ENCODE measurements at places on chromosomes 2 and 18.

DNA sequence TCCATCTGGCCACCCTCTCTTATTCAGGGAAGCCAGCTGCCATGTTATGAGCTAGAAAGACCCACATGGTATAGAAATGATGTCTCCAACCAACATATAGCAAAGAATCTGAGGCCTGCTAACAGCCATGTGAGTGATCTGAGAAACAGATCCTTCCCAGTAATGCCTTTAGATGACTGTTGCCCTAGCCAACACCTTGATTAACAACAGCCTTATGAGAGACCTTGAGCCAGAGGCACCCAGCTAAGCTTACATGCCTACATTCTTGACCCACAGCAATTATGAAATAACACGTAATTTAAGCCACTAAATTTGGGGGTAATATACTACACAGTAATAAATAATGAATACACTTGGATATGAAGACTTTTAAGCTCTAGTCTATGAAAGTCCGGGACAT lies 13.0 kb downstream of the KANSL1L start:
- DNase-seq: no peak

DNA sequence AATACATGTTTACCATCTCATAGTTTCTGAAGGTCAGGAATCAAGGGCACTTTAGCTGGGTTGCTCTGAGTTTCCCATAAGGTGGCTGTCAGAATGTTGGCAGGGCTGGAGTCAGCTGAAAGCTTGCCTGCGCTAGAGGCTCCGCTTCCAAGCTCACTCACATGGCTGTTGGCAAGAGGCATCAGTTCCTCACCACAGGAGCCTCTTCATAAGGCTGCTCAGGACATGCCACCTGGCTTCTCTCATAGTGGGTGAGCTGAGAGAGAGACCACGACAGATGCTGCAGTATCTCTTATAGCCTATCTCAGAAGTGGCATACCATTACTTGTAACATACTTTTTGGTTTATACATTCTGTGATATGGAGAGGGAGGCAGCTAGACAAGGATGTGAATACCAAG lies 7.2 kb downstream of the HADHB start:
- DNase-seq: no peak

DNA sequence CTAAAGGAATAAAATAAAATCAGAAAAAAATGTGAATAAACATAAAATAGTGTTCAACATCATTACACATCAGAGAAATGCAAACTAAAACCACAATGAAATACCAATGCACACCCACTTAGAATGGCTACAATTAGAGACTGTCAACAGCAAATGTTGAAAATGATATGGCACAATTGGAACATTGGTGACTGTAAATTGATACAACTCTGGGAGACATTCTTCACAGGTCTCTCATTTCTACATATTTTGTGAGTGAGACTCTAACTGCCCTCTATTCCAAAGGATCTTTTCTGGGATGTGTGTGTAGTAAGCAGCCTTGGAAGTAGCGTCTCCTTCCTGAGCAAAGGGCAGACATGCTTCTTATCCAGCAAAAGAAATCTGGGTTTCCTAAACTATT lies 323.0 kb downstream of the FBXO15 start:
- DNase-seq: no peak

GRCh38 chr18:62643181-62643580 lies 72.2 kb upstream of the PHLPP1 start:
- DNase-seq: no peak

GRCh38 chr2:191713837-191714236 lies 35.9 kb downstream of the NABP1 start:
- DNase-seq: no peak

- no peak for DNase-seq
Measured at GRCh38 chr2:88810488-88810887, 119.0 kb downstream of the RPIA start.

- DNase-seq: no peak
Measured at GRCh38 chr2:144382849-144383248, 137.1 kb downstream of the ZEB2 start.

DNA sequence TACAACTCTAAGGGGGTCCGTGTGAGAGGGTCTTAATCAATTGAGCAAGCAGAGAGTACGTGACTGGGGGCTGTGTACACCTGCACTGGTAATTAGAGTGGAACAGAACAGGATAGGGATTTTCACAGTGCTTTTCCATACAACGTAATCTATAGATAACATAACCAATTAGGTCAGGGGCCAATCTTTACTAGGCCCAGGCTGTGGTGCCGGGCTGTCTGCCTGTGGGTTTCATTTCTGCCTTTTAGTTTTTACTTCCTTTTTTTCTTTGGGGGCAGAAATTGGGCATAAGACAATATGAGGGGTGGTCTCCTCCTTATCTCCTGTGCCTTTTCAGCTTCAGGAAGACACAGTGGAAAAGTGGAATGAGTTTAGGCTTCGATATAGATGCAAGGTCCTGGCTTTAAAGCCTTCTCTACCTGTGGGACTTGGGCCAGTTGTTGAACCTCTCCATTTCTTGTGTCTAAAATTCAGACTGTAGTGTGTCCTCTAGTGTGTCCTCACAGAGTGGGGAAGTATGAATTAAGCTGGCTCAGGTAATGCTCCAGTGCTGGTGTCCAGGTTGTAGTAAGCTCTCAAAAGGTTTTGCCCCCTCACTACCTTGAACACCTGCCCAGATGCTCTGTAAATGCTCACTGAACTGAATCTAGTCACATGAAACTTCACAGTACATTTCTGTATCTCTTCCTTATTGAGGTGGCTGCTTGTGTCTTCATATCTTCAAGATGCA lies 422.8 kb downstream of the SETBP1 start:
- DNase-seq: no peak

- no peak for DNase-seq
Measured at GRCh38 chr2:128438091-128438490, 119.4 kb upstream of the HS6ST1 start.

- DNase-seq: no peak
Measured at GRCh38 chr18:54958704-54959625, at the start of gene CCDC68. CCDC68 (minus strand) TSS chr18:54959461; CDS start chr18:54942791, 16,670 bp downstream.

- no peak for DNase-seq
Measured at GRCh38 chr2:207632575-207633493, 7.6 kb upstream of the METTL21A start.

DNA sequence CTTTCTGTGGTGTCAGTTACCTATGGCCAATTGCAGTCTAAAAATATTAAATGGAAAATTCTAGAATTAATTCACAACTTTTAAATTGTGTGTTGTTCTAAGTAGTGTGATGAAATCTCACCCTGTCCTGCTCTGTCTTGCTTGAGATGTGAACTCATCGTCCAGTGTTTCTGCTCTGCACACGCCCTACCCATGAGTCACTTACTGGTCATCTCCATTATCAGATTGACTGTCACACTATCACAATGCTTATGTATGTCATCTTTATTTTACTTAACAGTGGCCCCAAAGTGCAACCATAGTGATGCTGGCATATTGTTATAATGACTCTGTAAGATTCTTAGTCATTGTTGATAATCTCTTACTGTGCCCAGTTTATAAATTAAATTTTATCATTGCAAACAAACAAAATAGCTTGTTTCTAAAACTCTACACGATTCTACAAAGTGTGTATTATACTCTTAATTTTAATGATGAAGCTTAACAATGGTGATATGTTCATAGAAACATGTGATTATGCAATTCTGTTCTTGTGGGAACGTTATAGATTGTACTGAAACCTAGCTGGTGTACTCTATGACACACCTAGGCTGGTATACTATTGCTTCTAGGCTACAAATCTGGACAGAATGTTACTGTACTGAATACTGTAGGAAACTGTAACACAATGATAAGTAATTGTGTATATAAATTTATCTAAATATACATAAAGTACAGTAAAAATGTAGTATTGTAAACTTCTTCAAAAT lies 1086.8 kb upstream of the PIK3C3 start:
- no peak for DNase-seq

DNA sequence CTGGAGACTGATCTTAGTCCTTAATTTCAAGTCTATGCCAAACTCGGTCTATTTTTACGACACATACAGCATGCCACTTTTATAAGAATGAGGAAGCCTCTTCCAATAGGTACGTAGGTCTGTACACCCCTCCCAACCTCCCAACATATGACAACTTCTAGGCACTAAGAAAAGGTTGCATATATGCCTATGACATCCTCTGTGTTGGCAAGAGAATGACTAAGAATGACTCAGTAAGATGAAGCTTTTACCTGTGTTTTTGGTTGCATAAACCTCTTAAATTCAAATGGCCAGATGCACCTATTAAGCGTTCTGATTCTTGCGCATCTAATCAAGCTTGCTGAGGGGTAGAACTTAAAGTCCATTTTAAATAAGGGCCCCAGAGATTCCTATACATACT lies 586.4 kb upstream of the ZEB2 start:
- no peak for DNase-seq

GRCh38 chr2:172198908-172199307 lies 96.2 kb upstream of the DLX2 start:
- DNase-seq: no peak

DNA sequence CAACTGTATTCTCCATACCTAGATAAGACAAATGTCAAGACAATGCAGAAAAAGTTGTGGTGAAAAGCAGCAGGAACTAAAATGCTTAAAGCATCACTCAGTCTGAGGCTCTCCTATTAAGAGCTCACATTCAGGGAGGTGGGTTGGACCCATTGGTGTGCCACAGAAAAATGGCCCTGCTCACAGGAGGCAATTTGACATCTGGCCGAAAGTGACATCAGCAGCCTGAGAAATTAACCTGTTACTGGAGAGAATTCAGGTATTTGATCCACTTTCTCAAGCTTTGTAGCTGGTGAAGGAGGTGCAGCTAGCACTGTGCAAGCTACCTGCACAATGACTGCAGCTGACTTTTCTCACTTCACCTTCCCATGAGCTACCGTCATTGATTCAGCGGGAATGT lies 86.0 kb downstream of the TMEM247 start:
- no peak for DNase-seq

GRCh38 chr2:55718165-55719008 lies 24.7 kb upstream of the PNPT1 start:
- DNase-seq: no peak

DNA sequence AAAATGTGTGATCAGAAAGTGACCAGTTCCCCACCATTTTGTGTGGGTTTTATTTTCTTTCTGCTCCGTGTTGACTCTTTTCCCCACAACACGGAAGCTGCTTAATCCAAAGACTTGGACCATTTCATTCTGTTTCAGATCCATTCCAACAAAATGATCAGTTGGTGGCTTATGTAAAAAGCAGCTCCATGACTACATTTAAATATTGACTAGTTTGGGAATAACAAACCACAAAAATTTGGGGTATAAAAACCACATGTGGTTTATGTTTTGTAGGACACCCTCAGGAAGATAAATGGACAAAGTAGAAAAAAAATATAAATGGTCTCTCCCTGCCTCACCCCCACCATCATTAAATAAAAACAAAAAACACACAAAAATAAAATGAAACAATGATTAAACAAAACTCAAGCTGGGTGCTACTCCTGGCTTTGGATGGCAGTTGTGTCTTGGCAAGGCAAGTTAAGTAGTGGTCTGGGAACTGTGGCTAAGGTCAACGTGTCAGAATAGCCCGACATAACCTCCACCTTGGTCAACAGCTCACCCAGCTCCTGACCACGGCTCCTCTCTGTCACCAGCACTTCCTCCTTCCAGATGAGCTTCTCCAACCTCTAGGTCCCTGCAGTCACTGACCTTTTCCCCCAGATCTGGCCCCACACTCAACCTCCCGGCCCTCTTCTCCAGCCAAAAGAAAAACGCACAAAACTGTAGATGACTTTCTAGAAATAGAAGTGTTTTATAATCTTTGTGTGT lies 12.8 kb upstream of the WIPF1 start:
- DNase-seq: no peak

GRCh38 chr2:85949280-85949679 lies 60.5 kb upstream of the ST3GAL5 start:
- DNase-seq: no peak

GRCh38 chr2:51662187-51662586 lies 630.3 kb upstream of the NRXN1 start:
- peak; percentile 38 for DNase-seq

DNA sequence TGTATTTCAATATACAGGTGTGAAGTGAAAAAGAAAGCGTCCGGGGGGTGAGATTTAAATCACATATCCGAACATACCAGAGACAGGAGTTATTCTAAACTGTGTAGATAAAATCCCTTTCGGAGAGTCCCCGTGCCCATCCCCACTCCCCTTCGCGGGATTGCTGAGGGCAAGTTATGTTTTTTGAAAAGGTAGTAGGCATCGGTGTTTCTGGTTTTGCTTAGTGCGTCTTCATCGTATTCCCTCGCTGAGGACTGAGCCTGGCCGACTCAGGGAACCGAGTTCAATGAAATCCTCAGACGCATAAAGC lies 583.4 kb downstream of the ZEB2 start:
- DNase-seq: no peak

GRCh38 chr2:71004857-71005256 lies 10.2 kb upstream of the TEX261 start:
- no peak for DNase-seq

GRCh38 chr2:85978883-85979780 lies 90.3 kb upstream of the ST3GAL5 start:
- DNase-seq: no peak

GRCh38 chr2:99691926-99692325 lies 202.1 kb upstream of the REV1 start:
- no peak for DNase-seq

- DNase-seq: no peak
Measured at GRCh38 chr2:10890706-10891270, 20.9 kb upstream of the KCNF1 start.

GRCh38 chr2:130749078-130749477 lies 6.3 kb upstream of the AMER3 start:
- DNase-seq: no peak

- DNase-seq: no peak
Measured at GRCh38 chr2:105793196-105793975, 48.7 kb downstream of the NCK2 start.

DNA sequence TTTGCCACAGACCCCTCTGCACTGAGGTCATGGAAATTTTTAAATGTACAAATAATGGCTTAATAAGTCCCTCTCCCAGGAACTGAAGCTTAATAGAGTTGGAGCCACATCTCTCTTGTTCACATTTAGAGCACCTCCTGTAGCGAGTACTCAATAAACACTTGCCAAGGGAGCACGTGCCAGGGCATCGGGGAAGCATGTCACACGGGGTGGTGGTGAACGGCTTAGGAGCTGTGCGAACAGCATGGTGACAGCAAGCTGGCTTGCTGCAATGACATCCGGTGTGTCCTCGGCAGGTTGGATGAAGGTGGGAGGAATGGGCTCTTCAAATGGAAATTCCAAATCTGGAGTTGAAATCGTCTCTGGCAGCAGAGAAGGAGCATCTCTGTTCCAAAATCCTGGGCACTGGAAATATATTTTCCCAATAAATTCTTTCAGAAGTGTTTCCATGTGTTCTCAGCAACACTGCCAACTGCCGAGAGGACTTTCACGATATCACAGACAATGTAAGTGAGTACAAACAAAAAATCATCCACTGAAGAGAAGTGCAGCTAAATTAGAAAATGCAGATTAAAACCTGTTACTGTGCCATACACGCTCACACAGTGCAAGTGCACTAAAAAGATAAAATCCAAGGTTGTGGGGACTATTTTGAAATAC lies 74.1 kb downstream of the GALR1 start:
- no peak for DNase-seq

- no peak for DNase-seq
Measured at GRCh38 chr2:7812231-7812995, 869.4 kb upstream of the ID2 start.

Data from iPS DF 19.7 (cell line).